ENCODE measurements at places on chromosomes 7 and 10.

DNA sequence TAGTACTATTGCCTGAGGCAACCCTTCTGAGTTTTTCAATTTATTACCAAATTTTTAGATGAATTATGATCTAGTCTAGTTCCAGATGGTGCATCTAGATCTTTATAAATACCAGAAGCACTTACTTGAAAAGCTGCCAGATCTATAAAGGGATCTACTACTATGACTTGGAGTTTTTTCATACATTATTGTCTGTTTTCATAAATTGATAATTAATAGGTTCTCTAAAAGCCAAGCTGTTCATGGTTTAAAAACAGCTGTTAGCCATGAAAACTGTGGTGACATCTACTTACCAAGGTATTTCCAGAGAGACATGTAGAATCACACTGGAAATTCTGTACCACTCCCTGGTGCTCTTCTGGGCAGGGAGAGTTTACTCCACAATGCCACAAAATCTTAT, 786.5 kb upstream of the C7orf33 start:
- DNase-seq, result no peak

- DNase-seq, result no peak
These were observed 67.5 kb downstream of the POU6F2 start for GRCh38 chr7:39045231-39045630.

DNA sequence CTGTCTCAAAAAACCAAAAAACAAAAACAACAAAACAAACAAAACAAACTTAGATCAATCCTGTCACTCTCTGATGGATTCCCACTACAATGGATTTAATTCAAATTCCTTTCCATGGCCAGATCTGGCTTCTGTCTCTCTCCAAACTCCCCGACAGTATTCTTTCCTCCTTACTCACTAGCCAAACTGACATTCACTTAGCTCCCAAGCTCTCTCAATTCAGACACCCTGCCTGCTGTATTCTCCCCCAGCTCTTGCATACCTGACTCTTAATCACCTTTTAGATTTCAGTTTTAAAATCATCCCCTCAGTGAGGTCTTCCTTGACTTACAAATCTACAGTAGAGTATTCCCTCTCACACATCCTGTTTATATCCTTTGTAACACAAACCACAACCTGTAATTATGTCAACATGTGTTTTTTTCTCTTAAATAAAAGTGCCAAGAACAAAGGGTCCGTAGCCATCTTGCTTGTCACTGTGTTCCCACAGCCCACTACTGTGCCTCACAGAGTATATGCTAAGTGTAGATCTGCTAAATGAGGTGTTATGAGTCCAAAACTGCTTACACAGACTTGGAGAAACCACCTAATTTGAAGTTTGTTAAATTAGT, 14.4 kb downstream of the HERPUD2 start:
- no peak for DNase-seq

DNA sequence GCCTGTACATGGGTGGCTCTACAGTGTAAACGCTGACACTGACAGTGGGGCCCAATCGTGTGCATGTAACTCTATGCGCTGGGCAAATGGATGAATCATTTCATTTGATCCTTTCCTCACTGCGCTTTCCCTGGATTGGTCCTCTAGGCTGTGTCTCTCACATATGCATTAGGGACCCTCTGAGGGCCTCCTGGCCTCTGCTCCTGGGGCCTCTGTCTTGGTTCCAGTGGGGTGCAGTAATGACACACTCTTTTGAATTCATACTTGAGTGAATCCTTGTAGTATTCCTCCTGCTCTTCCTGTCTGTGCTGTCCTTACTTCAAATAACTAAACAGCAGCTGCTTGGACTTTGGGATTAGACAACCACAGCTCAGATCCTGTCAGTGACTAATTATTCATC, 176.5 kb upstream of the ADO start:
- DNase-seq, result no peak

GRCh38 chr10:3478153-3478552, 305.6 kb upstream of the PITRM1 start:
- no peak for DNase-seq

GRCh38 chr7:22394739-22395138, 37.8 kb upstream of the RAPGEF5 start:
- no peak for DNase-seq

- no peak for DNase-seq
These were observed 156.5 kb downstream of the CSTF2T start for GRCh38 chr10:51542853-51543252.

DNA sequence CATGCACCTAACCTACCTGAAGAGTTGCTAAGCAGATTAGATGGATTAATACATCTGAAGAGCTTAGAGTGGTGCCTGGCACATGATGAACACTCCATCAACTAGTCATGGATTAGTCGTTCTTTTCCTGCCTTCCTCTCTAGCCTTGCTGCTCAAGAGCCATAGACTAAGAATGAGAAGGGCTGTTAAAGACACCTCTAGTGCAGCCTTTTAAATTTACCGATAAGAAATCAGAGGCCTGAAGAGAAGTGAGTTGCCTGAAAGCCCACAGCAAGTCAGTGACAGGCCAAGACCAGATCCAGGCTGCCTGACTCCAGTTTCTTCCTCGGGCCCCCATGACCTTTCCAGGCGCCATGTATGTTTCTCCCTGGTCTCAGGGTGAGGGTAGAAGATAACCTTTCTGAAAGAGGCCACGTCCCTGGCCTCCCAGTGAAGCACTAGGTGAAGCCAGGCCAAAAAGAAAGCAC, 6.5 kb downstream of the TSPAN15 start:
- DNase-seq, result no peak

GRCh38 chr10:80540981-80541750, 3.5 kb downstream of the SH2D4B start:
- DNase-seq, result no peak

DNA sequence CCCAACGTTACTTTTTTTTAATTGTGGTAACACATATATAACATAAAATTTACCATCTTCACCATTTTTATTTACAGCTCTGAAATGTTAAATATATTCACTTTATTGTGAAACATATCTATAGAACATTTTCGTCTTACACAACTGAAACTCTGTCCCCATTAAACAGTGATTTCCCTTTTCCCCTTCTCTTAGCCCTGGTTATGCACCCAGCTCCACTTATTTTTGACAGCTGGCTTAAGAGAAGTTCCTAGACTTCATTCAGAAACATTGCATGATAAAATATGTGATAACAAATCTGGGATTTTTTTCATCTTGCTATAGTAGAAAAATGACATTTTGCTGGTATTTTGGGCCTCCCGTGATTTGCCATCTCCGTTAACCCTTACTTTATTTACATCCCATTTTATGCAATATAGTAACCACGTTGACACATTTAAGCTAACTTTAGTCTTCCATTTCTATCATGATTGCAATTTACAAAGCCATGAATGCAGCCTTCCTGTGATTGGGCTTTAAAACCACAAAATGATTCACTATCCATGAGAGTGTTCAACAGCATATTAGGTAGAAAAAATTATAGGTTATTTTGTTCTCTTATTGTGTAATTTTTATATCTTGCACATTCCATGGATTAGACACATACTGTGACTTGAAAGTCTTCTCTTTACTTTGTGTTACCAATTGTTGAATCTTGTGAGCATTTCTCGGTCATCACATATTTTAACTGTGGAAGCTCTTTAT, 139.6 kb downstream of the SND1 start:
- no peak for DNase-seq

GRCh38 chr10:45470098-45471012, 96.3 kb downstream of the ALOX5 start:
- peak; percentile 92 for DNase-seq

GRCh38 chr7:92246360-92247101, 757 bp downstream of the ANKIB1 start:
- DNase-seq, result peak; percentile 57

DNA sequence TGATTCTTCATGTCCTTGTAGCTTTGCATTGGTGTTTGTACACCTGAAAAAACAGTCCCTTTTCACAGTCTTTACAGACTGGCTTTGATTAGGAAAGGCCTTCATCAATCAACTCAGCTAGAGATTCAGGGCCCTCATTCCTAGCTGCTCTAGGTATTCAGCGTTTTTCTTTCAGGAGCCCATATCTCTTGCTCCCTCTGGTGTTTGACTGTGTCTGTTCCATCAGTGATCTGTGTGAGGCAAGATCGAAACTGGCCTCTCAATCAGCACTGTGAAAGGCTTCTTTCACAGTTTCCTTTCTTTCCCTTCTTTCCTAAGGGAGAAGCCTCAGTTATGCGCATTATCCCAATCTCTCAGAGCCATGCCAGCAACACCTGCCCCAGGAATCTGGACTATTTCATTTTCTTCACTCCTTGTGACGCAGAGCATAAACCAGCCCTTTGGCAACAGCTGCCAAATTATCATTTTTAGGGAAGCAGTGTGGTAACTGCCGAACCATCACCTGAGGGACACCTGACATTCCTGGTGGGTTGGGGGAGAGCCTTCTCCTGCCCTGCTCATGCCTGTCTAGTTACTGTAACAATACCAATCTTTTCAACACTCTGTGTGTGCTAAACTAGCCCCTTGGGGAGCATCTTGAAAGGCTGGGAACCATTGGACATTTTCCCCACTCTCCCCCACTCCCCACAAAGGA, 75.7 kb upstream of the CCDC71L start:
- peak; percentile 78 for DNase-seq

- peak; percentile 91 for DNase-seq
These were observed 88.9 kb upstream of the KLF6 start for GRCh38 chr10:3873728-3874461.

DNA sequence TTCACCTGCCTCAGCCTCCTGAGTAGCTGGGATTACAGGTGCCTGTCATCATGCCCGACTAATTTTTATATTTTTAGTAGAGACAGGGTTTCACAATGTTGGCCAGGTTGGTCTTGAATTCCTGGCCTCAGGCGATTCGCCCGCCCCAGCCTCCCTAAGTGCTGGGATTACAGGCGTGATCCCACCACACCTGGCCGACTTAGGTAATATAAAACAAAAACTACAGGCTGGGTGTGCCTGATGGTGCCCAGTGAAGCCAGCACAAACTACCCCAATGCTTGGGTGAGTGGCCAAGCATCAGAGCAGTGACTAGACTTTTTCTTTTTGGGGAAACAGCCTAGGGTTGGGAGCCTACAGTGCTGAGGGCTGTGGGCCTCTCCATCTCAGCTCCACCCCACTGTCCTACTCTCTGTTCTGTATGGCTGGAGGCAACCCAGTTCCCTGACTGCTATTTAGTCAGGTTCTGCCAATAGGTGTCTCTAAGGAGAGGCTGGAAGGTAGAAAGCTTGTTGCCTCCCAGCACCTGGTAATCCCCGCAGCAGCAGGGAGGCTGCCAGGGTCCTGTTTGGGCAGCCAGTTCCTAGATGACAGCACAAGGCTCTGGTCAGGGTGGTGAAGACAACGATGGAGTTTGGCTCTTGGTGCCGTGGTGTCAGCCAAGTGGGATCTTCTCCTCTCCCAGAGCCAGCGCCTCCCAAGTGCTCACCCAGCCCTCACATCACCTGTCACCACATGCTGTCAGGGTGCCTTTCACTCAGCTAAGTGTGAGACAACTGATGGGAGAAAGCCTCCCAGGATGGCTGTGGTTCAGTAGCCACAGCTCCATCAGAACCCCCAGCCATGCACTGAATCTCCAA, 10.4 kb upstream of the NACAD start:
- DNase-seq, result no peak

GRCh38 chr10:95567903-95568630, 6.9 kb upstream of the SORBS1 start:
- DNase-seq, result peak; percentile 20

DNA sequence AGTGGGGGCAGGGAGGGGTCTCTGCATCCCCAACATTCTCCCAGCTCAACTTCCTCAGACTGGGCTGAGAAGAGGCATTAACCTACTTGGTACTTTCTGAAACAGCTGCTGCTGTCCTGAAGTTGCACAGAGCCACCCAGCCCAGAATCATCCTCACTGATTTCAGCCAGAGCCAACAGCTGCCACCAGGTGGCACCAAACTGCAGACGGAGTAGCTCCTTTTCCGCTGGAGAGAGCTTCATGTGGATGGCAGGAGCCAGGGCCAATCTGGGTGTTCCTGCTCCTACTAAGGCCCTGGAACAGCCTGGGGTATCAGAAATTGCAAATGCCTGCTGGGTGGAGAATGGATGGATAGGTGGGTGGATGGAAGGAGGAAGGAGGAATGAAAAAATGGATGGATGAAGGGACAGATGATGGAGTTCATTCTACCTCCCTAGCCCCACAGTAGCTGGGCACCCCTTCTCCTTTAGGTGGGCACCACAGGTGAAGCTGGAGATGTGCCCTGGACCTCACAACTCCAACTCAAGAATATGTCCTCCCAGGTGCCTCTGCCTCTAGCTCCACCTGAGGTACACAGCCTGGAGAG, 11.8 kb upstream of the DRGX start:
- DNase-seq, result peak; percentile 71

- peak; percentile 65 for DNase-seq
These were observed 18.0 kb upstream of the HILPDA start for GRCh38 chr7:128437426-128438332.

DNA sequence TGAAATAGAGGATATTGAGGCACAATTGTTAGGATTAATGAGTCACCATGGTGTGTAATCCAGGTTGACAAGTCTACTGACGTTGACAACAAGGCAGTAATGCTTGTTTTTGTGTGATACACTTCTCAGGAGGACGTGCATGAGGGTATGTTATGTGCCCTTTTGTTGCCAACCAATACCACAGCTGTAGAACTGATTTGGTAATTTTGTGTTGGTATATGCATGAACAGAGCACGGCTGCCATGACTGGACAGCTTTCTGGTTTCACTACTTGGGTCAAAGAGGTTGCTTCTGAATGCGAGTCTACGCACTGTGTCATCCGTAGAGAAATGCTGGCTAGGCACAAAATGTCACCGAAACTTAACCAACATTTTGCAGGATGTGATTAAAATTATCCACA, 32.9 kb downstream of the PHTF2 start:
- no peak for DNase-seq

- DNase-seq, result no peak
These were observed 65.2 kb downstream of the FAM185A start for GRCh38 chr7:102814025-102814471.

- no peak for DNase-seq
These were observed 76.1 kb upstream of the ANK3 start for GRCh38 chr10:60465801-60466200.

- no peak for DNase-seq
These were observed 252.8 kb upstream of the YAE1 start for GRCh38 chr7:39313376-39313775.

GRCh38 chr10:116743266-116744064, 1.1 kb upstream of the HSPA12A start:
- no peak for DNase-seq

Data from KBM-7 (cell line).